HCEC 1CT (cell line): ENCODE measurements at places on chromosomes 7 and 10.
A peak's percentile ranks its signal among the peaks of the same experiment; 100 is the strongest.

- DNase-seq, result no peak
Observed at GRCh38 chr10:132542086-132542775, 4.6 kb downstream of the INPP5A start.

GRCh38 chr10:132688580-132689420, 97.1 kb downstream of the NKX6-2 start:
- DNase-seq, result no peak

GRCh38 chr7:25859412-25860274, 292.4 kb upstream of the NFE2L3 start:
- DNase-seq, result no peak

DNA sequence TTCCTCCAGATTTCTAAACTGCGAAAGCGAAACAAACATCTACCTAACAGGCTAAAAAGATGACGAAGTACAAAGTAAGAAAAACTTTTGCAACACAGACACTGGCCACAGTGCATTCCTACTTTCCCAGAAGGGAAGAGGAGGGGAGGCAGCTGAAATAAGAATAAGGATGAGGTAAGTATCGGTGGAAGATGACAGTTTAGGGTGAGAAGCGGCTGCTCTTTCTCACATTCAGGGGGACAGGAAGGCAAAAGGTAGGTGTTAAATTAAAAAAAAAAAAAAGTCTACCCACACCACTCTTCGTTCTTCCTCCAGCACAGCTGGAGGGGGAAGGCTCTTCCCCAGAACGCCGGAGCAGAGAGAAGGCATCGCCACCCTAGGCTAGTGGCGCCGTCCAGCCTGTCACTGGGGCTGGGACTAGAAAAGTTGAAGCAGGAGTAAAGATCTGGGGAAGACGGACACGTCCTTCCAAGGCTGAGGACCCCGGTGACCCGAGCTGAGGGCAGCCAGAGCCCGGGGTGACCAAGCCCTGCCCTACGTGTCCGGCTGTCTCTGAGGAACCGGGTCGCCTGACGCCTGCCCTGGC, 846 bp downstream of the DNAJC1 start:
- DNase-seq, result peak; percentile 52

DNA sequence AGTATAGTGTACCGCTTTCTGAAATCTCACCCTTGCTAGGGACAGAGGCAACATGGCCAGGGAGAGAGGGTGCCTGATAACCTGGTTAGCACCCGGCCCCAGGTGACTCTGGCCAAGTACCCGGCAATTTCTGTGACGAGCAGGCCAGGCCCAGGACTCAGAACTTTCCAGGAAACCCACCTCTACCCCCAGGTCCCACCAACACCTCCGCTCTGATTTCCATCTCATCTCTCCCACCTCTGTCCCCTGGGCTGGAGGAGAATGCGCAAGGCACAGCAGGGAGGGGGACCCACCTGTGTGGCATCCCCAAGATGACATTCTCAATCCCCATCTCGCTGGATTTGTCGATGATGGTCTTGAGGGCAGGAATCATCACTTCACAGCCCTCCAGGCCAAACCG, 11.6 kb downstream of the OGDHL start:
- DNase-seq, result no peak

GRCh38 chr7:2062648-2063047, 170.1 kb downstream of the MAD1L1 start:
- DNase-seq, result no peak

- no peak for DNase-seq
Observed at GRCh38 chr10:81873231-81873931, 1.6 kb upstream of the NRG3 start.

DNA sequence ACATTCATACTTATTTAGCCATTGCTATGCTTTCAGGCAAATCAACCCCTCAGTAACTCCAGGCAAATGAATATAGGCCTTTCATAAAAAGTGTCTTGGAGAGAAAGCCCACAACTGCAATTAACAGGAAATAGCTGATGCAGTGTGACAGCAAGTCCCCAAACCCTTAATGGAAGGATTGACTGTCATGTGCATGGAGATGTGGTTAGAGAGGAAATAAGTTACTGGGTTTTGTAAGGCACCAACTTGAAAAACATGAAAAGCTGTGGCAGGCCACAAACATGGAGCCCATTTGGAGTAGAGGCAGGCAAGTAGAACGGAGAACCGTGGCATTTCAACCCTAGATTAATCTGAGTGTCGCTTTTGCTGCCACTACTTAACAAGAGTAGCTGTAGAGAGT, 549.4 kb upstream of the C7orf33 start:
- DNase-seq, result no peak

GRCh38 chr7:121390617-121391016, 5.5 kb downstream of the FAM3C start:
- no peak for DNase-seq

DNA sequence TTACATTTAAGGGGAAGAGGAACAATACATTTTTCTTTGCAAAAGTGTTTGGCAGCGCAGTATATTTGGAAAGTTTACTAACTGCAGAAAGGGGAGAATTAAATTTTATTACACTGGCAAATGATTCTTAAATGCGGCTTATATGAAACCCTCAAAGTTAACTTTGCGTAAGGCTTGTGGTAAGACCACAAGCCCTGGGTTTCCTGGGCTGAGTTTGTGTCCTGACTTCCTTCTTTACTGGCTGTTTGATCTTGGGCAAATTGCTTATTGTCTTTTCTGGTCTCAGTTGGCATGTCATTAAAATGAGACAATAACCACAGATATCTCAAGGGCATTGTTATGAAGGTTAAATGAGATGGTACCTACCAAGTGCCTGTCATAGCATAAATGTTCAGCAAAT, 106.8 kb downstream of the GLRX3 start:
- no peak for DNase-seq

- DNase-seq, result peak; percentile 2
Observed at GRCh38 chr7:3733541-3734140, 432.6 kb downstream of the SDK1 start.
